Stimulated activated CD4-positive, alpha-beta T cell treated with anti-CD3 and anti-CD28 coated beads, Interleukin-12 subunit alpha, Interleukin-12 subunit beta, amount 100 ng/mL, for 24 hours (primary cell): ENCODE measurements at places on chromosomes 12 and 14.

GRCh38 chr14:42145766-42146165 is 539.1 kb downstream of the LRFN5 start:
- no peak for DNase-seq

DNA sequence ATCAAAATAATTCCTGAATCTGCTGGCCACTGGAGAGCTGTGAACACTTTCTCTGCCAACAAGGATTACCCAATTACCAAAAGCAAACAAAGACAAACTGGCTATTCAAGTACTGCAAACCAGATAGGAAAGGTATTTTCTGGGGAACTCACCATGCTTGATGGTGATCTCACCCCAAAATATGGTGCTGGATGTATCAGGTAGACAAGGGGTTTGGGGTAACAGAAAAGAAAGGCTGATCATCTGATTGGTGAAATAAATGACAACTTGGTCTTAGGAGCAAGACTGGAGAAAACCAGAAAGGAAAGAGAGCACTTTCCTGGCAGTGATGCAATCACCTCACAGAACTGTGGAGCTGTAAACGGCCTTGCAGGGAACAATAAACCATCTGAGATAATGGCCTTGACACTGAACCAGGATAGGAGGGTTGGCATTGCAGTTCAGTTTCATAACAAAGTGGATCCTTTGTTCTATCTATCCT is 31.0 kb upstream of the NPFF start:
- DNase-seq = no peak

- no peak for DNase-seq
Observed at GRCh38 chr12:106855221-106855758, 80.8 kb downstream of the RIC8B start.

DNA sequence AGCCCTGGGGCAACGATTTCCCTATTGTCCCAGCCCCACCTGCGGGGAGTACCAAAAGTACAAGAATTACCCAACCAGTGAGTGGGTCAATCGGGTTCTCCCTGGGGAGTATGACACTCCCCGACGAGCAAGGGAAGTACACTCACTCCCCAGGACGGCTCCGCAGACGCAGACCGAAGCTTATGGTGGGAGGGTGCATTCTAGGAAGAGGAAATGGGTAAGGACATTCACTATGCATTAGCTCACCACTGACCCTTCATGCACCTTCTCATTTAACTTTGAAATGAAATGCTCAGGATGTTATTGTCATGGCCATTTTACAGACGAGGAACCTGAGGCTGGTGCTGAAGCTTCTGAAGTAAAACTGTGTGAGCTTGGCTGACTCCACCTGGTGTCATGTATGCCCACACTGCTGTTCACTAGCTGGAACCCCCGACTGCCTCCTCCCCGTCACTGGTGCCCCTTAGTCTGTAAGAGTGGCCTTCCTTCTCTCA is 45.8 kb upstream of the TMED10 start:
- no peak for DNase-seq

- no peak for DNase-seq
Observed at GRCh38 chr14:20455355-20456300, 602 bp downstream of the APEX1 start.
